Smooth muscle cell of trachea (primary cell): ENCODE measurements at places on chromosomes 11 and 22. TPM values are rescaled to one million over a fixed set of nuclear protein-coding genes. Genes with fewer than 3 reads are reported as not detected.

Gene HBE1
- 0.29 and 0.33 TPM in 2 replicates for total RNA-seq

Gene CASP1
- 26.6 and 40.7 TPM in 2 replicates for total RNA-seq

Gene RAB38
- total RNA-seq, result 2.6 and 2.9 TPM in 2 replicates

Gene WNT7B
- total RNA-seq, result 0.17 TPM in 1 of 2 replicates, not detected in the other

Gene BIK
- not detected in 2 replicates for total RNA-seq

Gene TTLL12
- total RNA-seq, result 19.5 and 36.7 TPM in 2 replicates

Gene GGTLC2
- not detected in 2 replicates for total RNA-seq

Gene BEST1
- 3.2 and 13.1 TPM in 2 replicates for total RNA-seq

Gene GPR83
- total RNA-seq, result under 0.01 TPM in 1 of 2 replicates, not detected in the other

Gene MUC15
- not detected in 2 replicates for total RNA-seq

Gene FBLN1
- total RNA-seq, result 274 and 726 TPM in 2 replicates

Gene C11orf97
- not detected in 2 replicates for total RNA-seq

Gene DUSP8
- total RNA-seq, result 0.33 and 0.87 TPM in 2 replicates

Gene LRRN4CL
- total RNA-seq, result 68.9 and 89.6 TPM in 2 replicates

Gene CNTN5
- not detected in 2 replicates for total RNA-seq

Gene BIRC3
- total RNA-seq, result 0.44 and 2.0 TPM in 2 replicates

Gene ADM2
- 0.87 and 2.3 TPM in 2 replicates for total RNA-seq

Gene KCNE3
- 1.0 and 14.6 TPM in 2 replicates for total RNA-seq

Gene EXPH5
- total RNA-seq, result 2.3 and 4.7 TPM in 2 replicates

Gene GAS2L1
- total RNA-seq, result 11.3 and 15.4 TPM in 2 replicates

Gene CENPM
- total RNA-seq, result 3.5 and 33.3 TPM in 2 replicates

Gene MS4A15
- total RNA-seq, result not detected in 2 replicates

Gene RTCB
- 102 and 128 TPM in 2 replicates for total RNA-seq

Gene RAG1
- 0.66 and 0.73 TPM in 2 replicates for total RNA-seq

Gene OR51B2
- not detected in 2 replicates for total RNA-seq

Gene PCSK7
- 36.2 and 50.3 TPM in 2 replicates for total RNA-seq

Gene MS4A6A
- total RNA-seq, result 0.15 TPM in 1 of 2 replicates, not detected in the other

Gene CCDC87
- 0.29 and 1.2 TPM in 2 replicates for total RNA-seq

Gene TESMIN
- 0.33 and 0.87 TPM in 2 replicates for total RNA-seq

Gene GANAB
- total RNA-seq, result 339 and 341 TPM in 2 replicates

Gene NPAS4
- 0.29 TPM in 1 of 2 replicates, not detected in the other for total RNA-seq

Gene FGF3
- total RNA-seq, result not detected in 2 replicates
